Kasumi-1 (cell line): ENCODE measurements at places on chromosomes 5 and 9.

- peak; percentile 40 for DNase-seq
These were observed 1.4 kb downstream of the ZFR start for GRCh38 chr5:32443145-32443540.

- DNase-seq: no peak
These were observed 54.9 kb downstream of the ADGRV1 start for GRCh38 chr5:90613459-90613858.

DNA sequence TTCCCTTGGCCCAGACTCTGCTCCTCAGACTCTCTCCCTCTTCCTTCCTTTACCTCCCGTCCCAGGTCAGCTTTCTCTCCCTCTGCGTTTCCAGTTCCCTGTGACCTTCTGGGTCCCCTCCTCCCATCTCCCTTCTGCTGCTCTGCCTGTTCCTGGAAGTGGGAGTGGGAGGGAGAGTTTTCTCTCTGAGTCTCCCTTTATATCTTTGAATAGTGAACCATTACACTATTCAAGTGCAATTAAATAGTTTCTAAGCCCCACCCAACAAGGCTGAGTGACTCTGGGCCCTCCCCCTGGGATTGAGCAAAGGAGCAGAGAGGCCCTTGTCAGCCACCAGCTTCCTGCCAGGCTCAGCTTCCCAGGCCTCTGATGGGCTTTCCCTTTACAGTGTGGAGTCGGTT is 34.8 kb downstream of the THBS4 start:
- no peak for DNase-seq

DNA sequence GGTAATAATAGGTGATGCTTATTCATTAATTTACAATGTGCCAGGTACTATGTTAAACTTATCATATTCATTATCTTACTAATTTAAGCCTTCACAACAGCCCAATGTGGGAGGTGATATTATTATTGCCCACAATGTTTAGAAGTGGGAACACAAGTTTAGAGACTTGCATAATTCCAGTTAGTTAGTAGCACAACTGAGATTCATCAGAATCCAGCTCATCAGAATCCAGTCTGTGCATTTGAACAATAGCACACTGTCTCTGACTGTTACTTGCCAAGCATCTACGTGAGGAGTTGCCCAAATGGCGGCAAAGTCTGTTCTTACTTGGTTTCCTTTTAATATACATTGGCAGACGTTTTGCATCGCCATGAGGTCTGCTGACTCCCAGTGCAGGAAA is 110.9 kb upstream of the BASP1 start:
- no peak for DNase-seq

- no peak for DNase-seq
These were observed 591.8 kb upstream of the CLINT1 start for GRCh38 chr5:158450751-158451171.

GRCh38 chr9:98795970-98796363 is 388 bp downstream of the ANKS6 start:
- no peak for DNase-seq

GRCh38 chr5:82635561-82636288 is 357.6 kb upstream of the RPS23 start:
- no peak for DNase-seq

- no peak for DNase-seq
These were observed 68.8 kb downstream of the KIF4B start for GRCh38 chr5:155082401-155082800.

- no peak for DNase-seq
These were observed 107.5 kb downstream of the NDFIP1 start for GRCh38 chr5:142215915-142216681.

- no peak for DNase-seq
These were observed 723 bp downstream of the PPP1R26 start for GRCh38 chr9:135480071-135480939.

- no peak for DNase-seq
These were observed 996.8 kb downstream of the EFNA5 start for GRCh38 chr5:106673941-106674340.

DNA sequence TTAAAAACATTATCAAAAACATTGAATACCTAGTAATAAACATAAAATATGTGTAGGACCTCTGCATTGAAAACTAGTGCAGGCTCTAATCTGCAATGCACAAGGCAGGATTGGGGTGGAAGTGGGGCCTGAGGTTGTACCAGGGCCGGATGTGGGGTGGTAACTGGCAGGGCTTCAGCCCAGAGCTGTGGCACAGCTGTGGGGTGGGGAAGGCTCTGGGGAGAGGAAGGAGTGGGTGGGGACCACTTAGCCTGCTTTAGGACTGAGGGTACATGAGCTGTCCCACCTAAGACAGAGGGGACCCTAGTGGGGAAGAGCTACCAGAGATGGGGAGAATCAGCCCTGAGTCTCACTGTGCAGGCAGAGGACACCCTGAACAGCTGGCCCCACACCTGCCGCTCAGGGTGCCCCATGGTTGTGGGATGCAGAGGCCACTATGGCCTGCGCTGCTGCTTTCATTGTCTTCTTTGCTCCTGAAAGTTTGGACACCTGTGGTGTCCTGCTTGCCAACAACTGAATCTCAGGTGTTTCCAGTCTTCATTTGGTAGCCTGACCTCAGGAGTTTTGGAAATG is 311.4 kb downstream of the TLE4 start:
- DNase-seq: peak; percentile 9

DNA sequence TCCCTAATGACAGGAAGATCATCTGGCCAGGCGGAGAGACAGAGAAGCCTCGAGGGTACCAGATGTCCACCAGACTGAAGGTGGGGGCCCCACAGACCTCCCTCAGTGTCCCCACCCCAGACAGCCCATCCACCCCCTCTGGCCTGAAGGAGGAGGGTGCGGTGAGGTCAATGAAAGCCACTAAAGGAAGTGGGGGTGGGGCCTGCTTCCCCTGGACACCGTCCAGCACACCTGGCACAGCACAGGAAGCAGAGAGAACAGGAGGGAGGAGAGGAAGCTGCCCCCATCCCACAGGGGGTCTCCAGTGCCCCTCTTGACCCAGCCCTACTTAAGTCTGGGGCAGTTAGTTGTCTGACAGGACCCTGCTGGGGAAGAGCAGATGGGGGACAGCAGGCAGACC is 11.2 kb downstream of the LRRC26 start:
- no peak for DNase-seq

- no peak for DNase-seq
These were observed 13.0 kb upstream of the FAM151B start for GRCh38 chr5:80474929-80475328.

- DNase-seq: no peak
These were observed 117.4 kb downstream of the SSBP2 start for GRCh38 chr5:81633471-81633870.

DNA sequence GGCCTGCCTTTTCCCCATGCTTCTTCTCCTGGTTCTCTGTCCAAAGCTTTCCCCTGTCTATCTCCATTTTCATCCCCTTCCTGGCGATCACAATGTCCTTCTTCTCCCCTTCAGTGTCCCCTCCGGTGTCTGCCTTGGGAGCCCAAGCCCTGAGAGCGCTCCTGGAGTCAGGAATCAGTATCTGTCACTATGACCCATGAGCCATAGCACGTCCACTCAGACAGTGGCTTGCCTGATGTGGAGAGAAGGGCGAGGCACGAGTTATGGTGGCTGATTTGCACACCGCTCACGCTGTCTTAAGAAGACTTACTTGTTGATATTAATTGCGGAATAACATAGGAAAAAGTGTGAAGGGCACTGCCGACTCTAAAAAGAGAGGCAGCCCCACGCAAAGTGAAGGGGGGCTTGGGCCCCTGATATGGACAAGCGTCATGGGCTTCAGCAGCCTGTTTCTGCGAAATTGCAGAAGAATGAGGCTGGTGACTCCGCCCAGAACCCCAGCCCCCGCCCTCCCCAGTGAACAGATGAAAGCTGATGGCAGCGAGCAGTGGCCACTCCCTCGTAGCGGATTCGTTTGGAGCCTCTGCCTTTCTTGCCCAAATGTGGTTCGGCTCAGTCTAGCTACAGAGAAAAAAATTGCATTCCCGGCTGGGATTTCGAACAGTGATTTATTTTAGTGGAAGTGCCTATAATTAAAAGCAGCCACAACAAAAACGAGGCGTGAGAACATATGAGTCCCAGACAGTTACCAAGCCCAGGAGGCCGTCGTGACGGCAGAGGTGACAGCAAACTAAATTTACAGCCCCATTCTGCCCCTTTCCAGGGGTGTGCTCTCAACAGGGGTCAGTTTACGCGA is 149.8 kb downstream of the ICE1 start:
- no peak for DNase-seq

DNA sequence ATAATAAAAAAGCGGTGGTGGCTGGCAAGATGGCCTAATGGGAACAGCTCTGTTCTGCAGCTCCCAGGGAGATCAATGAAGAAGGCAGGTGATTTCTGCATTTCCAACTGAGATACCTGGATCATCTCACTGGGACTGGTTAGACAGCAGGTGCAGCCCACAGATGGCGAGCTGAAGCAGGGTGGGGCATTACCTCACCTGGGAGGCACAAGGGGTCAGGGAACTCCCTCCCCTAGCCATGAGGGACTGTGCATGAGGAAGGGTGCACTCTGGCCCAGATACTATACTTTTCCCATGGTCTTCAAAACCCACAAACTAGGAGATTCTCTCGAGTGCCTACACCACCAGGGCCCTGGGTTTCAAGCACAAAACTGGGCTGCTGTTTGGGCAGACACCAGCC is 45.6 kb upstream of the PTGER4 start:
- no peak for DNase-seq

- no peak for DNase-seq
These were observed 94.2 kb upstream of the MTAP start for GRCh38 chr9:21708260-21708711.

- no peak for DNase-seq
These were observed 303.9 kb upstream of the DAP start for GRCh38 chr5:11064763-11065450.

DNA sequence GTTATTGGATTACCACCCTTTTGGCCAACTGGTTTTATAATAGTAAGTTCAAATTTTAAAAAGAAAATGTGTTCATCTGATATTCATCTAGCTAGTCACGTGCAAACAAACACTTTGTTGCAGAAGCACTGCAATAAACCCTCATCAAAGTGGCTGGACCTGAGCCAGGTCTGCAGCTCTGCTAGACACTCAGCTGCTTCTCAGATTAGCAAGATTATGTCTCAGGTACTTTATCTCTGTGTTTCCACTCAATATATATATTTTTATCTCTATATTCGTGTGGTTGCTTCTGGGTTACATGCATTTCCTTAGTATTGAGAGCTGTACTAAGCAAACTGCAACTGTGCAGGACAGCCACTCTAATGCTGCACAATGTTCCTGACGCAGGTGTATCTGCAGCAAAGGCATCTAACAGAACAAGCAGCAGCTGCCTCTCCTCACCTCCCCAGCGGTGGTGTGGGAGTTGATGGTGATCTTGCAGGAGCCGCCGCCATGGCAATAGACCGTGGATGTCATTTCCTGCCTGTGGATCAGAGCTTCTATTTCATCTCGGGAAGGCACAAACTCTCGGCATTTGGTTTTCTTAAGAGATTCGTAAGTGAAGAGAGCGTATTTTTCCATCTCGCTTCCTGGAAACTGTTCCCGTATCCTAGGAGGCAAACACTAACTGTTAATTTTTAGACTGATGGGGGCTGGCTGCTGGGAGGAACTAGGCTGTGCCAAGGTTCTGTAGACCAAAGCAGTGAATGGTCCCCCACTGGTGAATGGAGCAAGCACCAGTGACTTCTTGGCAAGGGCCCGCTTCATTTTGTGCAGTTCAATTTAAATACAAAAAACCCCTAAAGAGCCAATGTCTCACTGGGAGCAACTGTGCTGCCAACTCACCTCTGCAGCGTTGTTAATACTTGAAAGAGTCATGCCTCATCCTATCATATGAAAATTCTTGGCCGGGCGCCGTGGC is 56.7 kb upstream of the RETREG1 start:
- no peak for DNase-seq

GRCh38 chr5:104789366-104789765 is 1226.8 kb upstream of the NUDT12 start:
- DNase-seq: no peak

DNA sequence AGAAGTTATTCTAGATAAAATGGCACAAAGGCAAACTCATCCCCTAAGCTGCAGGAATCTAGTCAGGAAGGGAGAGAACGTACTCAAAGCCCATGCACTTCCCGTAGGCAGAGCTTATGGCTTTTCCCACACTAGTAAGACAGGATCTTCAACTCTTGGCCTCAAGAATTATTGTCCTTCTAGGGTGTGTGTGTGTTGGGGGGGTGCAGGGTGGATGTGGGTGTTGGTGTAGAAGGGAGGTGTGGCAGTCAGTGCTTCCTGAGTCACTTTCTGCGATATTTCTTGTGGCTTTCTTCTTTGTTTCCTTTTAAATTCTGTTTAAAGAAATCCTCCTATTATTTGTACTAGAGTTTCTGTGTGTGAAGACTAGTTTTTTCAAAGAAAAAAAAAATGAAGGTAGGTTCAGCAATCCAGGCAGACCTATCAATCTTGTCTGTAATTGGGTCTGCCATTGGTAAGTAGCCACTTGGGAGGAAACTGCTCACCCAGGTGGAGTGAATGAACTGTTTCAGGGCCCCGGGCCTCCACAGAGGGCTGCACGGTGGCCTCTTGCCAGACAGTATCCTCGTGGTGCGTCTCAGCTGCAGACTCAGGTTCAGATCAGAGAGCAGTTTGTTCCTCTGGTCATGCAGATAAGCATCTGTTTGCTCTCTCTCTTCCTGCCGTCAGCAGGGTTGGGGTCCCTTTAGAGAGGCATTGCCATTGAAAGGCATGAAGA is 131.9 kb downstream of the NPR3 start:
- peak; percentile 27 for DNase-seq

- DNase-seq: no peak
These were observed 67.1 kb downstream of the LHX2 start for GRCh38 chr9:124078641-124079040.

GRCh38 chr5:96817506-96817905 is 9.8 kb upstream of the ERAP1 start:
- no peak for DNase-seq

DNA sequence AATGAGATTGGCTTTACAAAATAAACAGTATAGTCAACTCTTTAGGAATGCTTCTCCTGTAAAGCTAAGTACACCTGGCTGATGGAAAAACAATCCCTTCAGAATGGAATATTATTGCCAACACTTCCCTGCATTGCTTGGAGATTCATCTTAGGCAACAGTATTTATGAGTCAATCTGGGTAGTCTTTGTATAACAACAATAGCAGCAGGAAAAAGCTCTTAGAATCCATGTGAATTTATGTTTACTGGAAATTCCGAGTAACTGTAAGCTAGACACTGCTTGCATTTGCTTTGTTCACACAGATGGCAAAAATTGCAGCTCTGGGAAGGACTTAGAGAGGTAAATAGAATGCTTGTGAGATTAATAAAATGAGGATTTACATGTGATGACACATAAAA is 101.7 kb upstream of the NTRK2 start:
- no peak for DNase-seq

DNA sequence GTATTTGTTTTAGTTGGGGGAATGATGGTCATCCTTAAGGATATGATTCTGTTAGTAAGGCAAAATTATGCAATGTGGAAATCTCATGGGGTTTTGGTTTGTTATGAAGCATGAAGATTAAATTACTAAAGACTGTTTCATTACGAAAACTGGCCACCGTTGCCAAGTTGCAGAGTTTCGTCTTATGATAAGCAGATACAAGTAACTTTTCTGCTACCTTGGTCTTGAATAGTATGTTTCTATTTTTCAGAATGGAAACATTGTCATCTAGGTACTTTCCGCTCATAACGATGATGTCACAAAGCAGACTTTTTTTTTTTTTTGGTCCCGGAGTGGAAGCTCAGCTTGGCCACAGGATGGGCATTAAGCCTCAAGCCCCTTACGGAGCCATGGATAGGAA is 4.2 kb downstream of the CCNI2 start:
- DNase-seq: no peak

- no peak for DNase-seq
These were observed 579.7 kb downstream of the CCDC171 start for GRCh38 chr9:16132513-16132912.
